Upper lobe of right lung (tissue), 1 donor: ENCODE measurements at places on chromosomes 4 and X. TPM values are rescaled to one million over a fixed set of nuclear protein-coding genes. Genes with fewer than 3 reads are reported as not detected.

RPS6KA6 gene
- total RNA-seq, result 2.4 TPM

- no peak for DNase-seq
- H3K4me1 ChIP-seq, result no peaks in the 10 kb centered on the region
- H3K27me3 ChIP-seq, result no peaks in the 10 kb centered on the region
- no peak overlapping the region for H3K4me3 ChIP-seq
Observed at GRCh38 chr4:109548655-109549054, 11.4 kb upstream of the MCUB start.

GLRA2 gene
- total RNA-seq, result not detected

GRCh38 chrX:51024106-51024696, 113.7 kb downstream of the BMP15 start:
- H3K4me1 ChIP-seq, result no peaks in the 10 kb centered on the region
- no peak for DNase-seq
- H3K27ac ChIP-seq, result no peak overlapping the region
- H3K4me3 ChIP-seq, result no peak overlapping the region
- H3K27me3 ChIP-seq, result no peaks in the 10 kb centered on the region

DNA sequence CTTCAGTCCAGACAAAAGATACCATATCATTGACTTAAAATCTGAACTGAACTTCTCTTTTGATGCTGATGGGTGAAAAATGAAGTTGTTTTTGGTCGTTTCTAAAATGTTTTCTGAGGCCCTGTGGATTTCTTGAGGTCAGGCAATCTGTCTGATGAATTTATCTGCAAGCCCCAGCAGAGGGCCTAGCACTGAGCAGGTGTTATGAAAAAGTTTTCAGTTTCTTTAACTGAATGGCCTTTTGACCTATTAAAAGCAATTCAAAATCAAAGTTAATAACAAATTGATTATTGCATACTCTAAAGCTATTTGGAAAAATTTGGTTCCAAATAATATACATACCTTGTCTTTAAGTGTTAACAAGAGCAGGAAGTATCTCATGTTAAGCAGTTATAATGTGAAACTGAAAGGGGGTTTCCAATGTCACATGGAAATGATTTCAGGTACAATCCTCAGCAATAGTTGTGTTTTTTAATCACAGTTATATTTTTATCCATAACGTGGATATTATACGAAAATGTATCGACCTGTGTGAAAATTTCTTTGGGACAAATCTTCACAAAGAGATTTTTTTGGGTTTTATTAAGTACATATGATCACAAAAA, 285.0 kb downstream of the SPANXN1 start:
- no peaks in the 10 kb centered on the region for H3K27me3 ChIP-seq
- DNase-seq, result no peak
- no peaks in the 10 kb centered on the region for H3K4me1 ChIP-seq
- H3K4me3 ChIP-seq, result no peak overlapping the region
- H3K27ac ChIP-seq, result no peak overlapping the region

GRCh38 chr4:47662975-47663374, 174.9 kb downstream of the CORIN start:
- DNase-seq, result no peak
- no peak overlapping the region for H3K27ac ChIP-seq
- no peaks in the 10 kb centered on the region for H3K4me1 ChIP-seq
- peaks cover 3% of the 10 kb centered on the region for H3K27me3 ChIP-seq

DNA sequence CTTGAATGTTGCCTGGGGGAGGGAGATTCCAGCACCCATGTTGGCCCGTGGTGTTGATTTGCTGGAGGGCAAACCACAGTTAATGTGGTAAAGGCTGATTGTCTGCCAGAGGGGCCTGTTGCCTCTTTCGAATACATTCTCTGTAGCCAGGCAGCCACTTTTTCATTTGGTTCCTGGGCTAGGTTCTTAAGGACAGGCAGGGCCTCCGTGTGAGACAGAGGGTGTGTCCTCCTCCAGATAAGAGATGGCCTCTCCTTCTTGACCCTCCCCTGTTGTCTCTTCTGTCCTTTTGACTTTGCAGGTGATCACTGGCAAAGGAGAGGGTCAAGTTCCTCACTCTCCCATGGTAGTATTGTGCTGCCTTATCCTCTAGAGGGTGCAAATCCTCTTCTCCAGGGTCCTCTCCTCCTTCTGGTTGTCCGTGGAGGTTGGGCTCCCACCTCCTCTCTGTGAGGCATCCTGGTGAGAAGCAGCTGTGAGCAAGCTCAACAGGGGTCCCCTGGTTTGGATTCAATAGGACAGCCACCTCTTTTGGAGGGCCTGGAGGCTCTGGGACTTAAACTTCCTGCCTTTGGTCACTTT, 44.9 kb downstream of the ZNF182 start:
- H3K4me1 ChIP-seq, result no peaks in the 10 kb centered on the region
- H3K27me3 ChIP-seq, result no peaks in the 10 kb centered on the region
- DNase-seq, result no peak
- no peaks in the 10 kb centered on the region for H3K36me3 ChIP-seq
- no peak overlapping the region for H3K27ac ChIP-seq

DNA sequence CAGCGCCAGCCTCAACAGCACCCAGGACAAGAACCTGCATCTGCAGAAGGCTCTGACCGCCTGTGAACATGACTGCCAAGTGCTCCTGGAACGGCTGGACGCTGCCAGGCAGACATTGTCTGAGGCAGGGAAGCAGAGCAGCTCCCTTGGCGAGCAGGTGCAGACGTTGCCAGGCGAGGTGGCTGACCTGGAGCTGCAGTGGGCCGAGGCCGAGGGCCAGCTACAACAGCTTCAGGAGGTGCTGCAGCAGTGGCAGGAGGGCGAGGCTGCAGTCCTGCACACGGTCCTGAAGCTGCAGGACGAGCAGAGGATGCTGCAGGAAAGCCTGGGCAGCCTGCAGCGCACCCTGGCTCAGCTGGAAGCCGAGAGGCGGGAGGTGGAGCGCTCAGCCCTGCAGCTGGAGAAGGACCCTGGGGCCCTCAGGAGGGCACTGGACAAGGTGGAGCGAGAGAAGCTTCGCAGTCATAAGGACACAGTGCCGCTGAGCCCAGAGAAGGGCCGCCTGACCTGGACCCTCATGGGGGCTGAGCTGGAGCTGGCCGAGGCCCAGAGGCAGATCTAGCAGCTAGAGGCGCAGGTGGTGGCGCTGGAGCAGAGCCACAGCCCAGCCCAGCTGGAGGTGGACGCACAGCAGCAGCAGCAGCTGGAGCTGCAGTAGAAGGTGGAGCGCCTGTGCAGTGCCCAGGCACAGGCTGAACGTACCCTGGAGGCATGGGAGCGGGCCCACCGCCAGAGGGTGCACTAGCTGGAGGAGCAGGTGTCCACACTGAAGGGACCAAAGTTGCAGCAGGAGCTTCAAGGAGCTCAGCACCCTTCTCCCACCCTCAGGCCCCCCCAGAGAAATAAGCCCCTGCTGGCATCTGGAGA, 16.4 kb downstream of the SMIM10L2A start:
- peak; percentile 42 for DNase-seq
- no peaks in the 10 kb centered on the region for H3K36me3 ChIP-seq
- no peak overlapping the region for H3K27ac ChIP-seq
- H3K4me3 ChIP-seq, result no peak overlapping the region
- no peaks in the 10 kb centered on the region for H3K27me3 ChIP-seq

DNA sequence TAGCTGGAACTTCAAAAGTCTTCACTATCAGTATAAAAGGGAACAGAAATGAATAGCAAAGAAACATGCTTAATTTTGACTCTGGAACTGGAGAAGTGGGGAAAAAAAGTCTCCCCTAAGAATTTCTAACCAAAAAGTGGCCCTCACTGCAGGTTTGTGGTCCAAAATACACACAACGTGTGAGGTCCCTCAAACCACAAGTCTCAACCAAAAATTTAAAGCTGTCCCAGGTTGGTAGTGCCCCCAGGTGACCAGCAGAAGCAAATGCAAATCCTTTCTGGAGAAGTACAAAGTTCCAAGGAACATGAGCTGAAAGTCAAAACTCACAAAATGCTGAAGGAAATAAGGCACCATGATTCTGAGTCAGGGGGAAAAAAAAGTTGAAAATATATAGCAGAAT, 23.6 kb upstream of the VAMP7 start:
- no peak overlapping the region for H3K27ac ChIP-seq
- no peak for DNase-seq
- H3K4me1 ChIP-seq, result no peaks in the 10 kb centered on the region
- H3K4me3 ChIP-seq, result no peak overlapping the region
- H3K27me3 ChIP-seq, result no peaks in the 10 kb centered on the region

DNA sequence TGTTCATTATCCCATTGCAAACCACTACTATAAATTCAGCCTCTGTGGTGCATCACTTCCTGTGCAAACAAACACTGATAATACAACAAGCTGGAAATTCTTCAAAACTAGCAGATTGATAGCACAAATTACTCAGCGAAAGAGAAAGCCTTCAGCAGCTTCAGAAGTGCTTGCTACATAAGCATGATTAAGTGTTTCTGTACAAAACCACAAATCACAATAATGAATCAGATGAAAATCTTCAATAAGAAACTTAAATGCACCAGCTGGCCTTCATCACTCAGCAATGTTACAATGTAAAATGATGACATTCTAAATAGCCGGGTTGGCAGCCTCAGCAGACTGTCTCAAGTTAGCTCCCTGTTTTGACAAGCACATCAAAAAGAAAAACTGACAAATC, 262.2 kb downstream of the SPOCK3 start:
- H3K27me3 ChIP-seq, result no peaks in the 10 kb centered on the region
- no peaks in the 10 kb centered on the region for H3K36me3 ChIP-seq
- H3K27ac ChIP-seq, result no peak overlapping the region
- no peaks in the 10 kb centered on the region for H3K4me1 ChIP-seq
- no peak for DNase-seq

DNA sequence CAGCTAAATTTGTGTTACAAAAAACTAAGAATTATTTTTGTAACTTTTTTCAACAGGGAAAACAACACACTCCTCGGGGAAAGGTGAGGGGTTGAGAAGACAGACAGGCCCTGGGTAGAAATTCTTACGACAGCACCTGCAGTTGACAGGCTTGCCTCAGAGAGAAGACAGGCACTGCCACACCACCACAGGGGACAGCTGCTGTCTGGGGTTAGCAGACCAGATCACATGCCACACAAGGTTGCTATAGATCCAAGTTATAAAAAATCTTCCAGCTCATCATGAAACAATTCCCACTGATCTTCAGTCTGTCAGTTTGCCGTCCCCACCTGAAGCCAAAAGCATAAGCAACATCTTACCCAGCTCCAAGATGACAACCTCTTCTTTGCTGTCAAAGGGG, 143.2 kb upstream of the ZCCHC13 start:
- no peaks in the 10 kb centered on the region for H3K36me3 ChIP-seq
- no peaks in the 10 kb centered on the region for H3K4me1 ChIP-seq
- H3K27me3 ChIP-seq, result no peaks in the 10 kb centered on the region
- DNase-seq, result no peak
- no peak overlapping the region for H3K4me3 ChIP-seq
- H3K27ac ChIP-seq, result no peak overlapping the region

- H3K27ac ChIP-seq, result no peak overlapping the region
- no peaks in the 10 kb centered on the region for H3K36me3 ChIP-seq
- no peak for DNase-seq
- no peak overlapping the region for H3K4me3 ChIP-seq
Observed at GRCh38 chrX:153989973-153990655, 17.6 kb downstream of the TMEM187 start.

DNA sequence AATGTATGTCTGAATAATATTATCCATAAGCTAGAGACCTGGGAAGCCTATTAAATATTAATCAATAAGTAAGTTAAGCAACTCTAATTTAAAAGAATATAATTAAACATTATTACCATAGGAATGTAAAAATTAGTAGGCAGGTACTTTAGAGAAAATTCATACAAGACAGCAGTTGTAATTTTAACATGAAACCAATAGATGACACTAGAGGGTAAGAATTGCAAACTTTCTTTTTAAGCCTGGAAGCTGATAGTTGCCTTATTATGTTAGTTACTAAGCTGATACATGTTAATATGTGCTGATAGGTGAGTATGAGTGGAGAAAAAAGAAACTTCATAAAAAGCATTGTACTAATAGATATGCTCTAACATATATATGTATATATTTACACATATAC, 1157.4 kb downstream of the FAM133A start:
- H3K27ac ChIP-seq, result no peak overlapping the region
- no peaks in the 10 kb centered on the region for H3K4me1 ChIP-seq
- H3K36me3 ChIP-seq, result no peaks in the 10 kb centered on the region
- H3K27me3 ChIP-seq, result no peaks in the 10 kb centered on the region

DNA sequence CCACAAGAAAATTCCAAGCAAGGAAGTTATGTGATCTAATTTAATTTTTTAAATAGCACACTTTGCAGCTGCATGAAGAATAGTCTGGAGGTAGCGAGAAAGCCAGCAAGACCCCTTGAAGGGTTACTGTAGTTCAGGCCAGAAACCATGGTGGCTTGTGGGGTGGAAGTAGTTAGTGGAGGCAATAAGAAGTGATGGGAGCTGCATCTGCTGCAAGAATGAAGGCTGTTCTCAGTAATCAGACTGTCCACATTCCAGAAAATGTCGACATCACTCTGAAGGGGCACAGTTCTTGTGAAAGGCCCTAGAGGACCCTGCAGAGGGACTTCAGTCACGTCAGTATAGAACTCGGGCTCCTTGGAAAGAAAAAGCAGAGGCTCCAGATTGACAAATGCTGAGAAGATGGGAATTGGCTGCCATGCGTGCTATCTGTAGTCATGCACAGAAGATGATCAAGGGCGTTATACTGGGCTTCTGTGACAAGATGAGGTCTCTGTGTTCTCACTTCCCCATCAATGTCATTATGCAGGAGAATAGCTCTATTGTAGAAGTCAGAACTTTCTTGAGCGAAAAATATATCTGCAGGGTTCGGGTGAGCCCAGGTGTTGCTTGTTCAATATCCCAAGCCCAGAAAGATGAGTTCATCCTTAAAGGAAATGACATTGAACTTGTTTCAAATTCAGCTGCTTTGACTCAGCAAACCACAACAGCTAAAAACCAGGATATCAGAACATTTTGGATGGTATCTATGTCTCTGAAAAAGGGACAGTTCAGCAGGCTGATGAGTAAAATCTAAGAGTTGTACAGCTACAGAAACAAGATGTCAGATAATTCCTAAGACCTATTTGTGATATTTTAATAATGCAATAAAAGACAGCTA, 254.2 kb downstream of the CBR4 start:
- DNase-seq, result no peak
- H3K27me3 ChIP-seq, result no peaks in the 10 kb centered on the region
- no peak overlapping the region for H3K27ac ChIP-seq
- H3K4me3 ChIP-seq, result no peak overlapping the region

GRCh38 chrX:23317799-23318724, 16.6 kb upstream of the PTCHD1 start:
- H3K4me3 ChIP-seq, result no peak overlapping the region
- no peak overlapping the region for H3K27ac ChIP-seq

GRCh38 chr4:6891436-6892170, 18.0 kb upstream of the TBC1D14 start:
- no peaks in the 10 kb centered on the region for H3K36me3 ChIP-seq
- H3K27me3 ChIP-seq, result no peaks in the 10 kb centered on the region
- DNase-seq, result no peak

- no peak overlapping the region for H3K27ac ChIP-seq
- no peak for DNase-seq
- peaks cover 3% of the 10 kb centered on the region for H3K27me3 ChIP-seq
- H3K36me3 ChIP-seq, result no peaks in the 10 kb centered on the region
- no peak overlapping the region for H3K4me3 ChIP-seq
Observed at GRCh38 chrX:155877288-155877687, 3.9 kb upstream of the VAMP7 start.
